ENCODE measurements at places on chromosomes 2 and 18.

DNA sequence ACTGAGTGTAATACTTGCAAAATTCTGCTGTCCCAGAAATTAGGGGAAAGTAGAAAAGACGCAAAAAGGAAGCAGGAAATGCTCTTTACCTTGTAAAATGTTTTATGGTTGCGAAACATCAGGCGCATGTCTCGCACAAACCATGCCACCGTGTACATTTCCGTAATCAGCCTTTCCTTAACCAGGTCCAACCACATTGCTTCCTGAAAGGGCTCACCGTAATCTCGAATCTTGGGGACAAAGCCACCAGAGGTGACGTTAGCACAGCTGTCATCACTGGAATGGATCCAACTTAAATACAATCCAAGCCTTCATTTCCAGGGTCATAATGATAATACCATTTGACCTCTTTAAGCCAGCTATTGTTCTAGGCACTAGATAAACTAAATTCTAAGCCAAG, 49.3 kb downstream of the SP110 start:
- DNase-seq = peak; percentile 15

DNA sequence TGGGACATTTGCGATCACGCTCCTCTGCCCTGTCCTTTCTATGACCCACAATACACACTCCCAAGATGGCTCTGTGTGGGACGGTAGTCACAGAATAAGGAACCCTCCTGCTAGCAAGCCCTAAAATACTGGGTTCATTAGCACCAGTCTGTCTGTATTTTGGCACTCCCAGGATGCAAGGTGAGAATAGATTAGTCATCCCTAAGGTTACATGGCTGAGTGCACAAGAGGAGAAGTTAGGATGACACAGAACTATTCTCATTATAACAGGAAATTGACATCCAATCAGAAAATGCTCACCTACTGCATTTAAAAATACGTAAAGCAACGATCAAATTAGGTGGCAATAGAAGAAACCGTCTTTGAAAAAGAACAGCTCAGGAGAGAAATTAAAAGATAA, 590.2 kb downstream of the EPHA4 start:
- no peak for DNase-seq

GRCh38 chr2:11129598-11130449, 25.4 kb upstream of the SLC66A3 start:
- DNase-seq = no peak

GRCh38 chr18:48813321-48813720, 137.4 kb downstream of the SMAD7 start:
- no peak for DNase-seq

GRCh38 chr2:240441993-240442411, 6.5 kb downstream of the GPC1 start:
- DNase-seq = no peak

- no peak for DNase-seq
Observed at GRCh38 chr2:174835797-174836255, 71.6 kb upstream of the CHRNA1 start.

Data from NCI-H2081 (cell line).